ENCODE measurements at places on chromosomes 5 and 9.
A peak's percentile ranks its signal among the peaks of the same experiment; 100 is the strongest.

DNA sequence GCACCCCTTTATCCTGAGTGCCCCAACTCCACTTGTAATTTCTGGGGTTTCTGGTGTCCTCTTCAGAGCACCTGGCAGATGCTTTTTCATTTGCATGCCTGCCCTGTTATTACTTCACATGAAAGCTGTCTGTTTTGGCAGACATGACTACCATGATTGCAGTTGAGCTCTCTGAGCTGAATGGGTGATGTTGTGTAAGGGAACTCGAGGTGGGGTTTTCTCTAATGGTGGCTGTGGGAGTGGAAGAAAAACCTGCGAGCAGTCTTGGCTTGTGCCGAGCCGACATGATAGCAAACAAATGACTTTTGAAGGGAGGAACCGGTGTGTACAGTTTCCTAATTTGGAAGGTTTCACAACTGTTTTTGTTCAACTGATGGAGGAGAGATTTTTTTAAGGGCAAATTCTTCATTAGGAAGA is 196.2 kb downstream of the AOPEP start:
- DNase-seq: no peak

GRCh38 chr5:50888751-50889150 is 222.3 kb downstream of the PARP8 start:
- no peak for DNase-seq

DNA sequence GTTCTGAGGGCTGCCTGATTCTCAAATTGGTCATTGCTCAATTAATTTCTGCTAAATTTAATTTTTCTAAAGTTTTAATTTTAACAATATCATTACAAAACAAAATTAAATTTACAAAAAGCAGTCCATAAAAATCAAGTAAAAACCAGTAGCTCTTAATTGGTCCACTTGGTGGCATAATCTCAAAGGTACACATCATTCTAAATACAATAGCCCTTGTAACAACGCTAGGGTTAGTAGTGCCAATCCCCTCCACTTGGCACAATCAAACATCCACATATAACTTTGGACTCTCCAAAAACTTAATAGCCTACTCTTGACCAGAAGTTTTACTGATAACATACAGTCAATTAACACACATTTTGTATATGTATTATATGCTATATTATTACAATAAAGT is 1.9 kb upstream of the NDUFB6 start:
- DNase-seq: no peak

GRCh38 chr5:173451031-173451430 is 122.8 kb upstream of the STC2 start:
- peak; percentile 47 for DNase-seq

GRCh38 chr9:137428841-137429545 is 5.8 kb downstream of the NOXA1 start:
- DNase-seq: no peak
